CD4-positive, alpha-beta T cell treated with Interleukin-15 for 4 hours (primary cell): ENCODE measurements at places on chromosomes 5 and 9.
A peak's percentile ranks its signal among the peaks of the same experiment; 100 is the strongest.

- peak; percentile 83 for DNase-seq
Observed at GRCh38 chr9:83978992-83979811, 813 bp downstream of the HNRNPK start.

- DNase-seq, result no peak
Observed at GRCh38 chr5:140988100-140988499, 21.8 kb downstream of the PCDHAC2 start.

- no peak for DNase-seq
Observed at GRCh38 chr5:95080030-95080429, 204.9 kb downstream of the MCTP1 start.

GRCh38 chr5:173672891-173673290 lies 56.4 kb upstream of the BOD1 start:
- no peak for DNase-seq

- no peak for DNase-seq
Observed at GRCh38 chr9:69815313-69815712, 5.3 kb upstream of the CFAP95 start.

GRCh38 chr9:79684711-79685575 lies 113.2 kb downstream of the TLE4 start:
- no peak for DNase-seq

GRCh38 chr5:113678924-113679575 lies 165.6 kb downstream of the YTHDC2 start:
- DNase-seq, result peak; percentile 13

DNA sequence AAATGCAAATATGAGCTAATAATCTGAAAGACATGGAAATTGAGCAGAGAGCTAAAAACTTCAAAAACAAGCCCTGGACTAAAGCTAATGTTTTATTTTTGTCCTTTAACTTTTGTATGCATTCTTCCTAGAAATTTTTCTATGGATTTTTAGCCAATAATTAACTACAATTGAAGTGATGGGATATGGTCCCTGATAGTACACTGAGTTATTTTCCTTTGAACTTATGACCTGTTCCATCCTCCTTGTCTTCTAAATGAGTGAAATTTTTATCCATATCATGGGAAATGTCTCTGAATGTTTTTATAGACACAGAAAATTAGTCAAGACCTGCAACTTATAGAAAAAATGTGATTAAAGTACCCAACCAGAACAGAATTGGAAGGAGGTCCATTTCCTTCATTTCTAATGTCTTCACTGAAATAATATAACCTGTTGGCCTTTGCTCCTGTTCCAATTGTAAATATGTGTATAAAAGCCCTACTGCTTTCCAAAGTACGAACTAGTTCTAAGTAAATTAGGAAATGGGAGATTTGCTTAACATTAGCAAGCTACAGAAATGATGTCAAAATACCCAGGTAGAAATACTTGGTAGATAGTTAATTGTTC lies 11.3 kb upstream of the ERAP2 start:
- no peak for DNase-seq

GRCh38 chr5:65151614-65152013 lies 330.1 kb downstream of the ADAMTS6 start:
- no peak for DNase-seq

GRCh38 chr5:159208514-159209437 lies 577 bp downstream of the RNF145 start:
- DNase-seq, result no peak

DNA sequence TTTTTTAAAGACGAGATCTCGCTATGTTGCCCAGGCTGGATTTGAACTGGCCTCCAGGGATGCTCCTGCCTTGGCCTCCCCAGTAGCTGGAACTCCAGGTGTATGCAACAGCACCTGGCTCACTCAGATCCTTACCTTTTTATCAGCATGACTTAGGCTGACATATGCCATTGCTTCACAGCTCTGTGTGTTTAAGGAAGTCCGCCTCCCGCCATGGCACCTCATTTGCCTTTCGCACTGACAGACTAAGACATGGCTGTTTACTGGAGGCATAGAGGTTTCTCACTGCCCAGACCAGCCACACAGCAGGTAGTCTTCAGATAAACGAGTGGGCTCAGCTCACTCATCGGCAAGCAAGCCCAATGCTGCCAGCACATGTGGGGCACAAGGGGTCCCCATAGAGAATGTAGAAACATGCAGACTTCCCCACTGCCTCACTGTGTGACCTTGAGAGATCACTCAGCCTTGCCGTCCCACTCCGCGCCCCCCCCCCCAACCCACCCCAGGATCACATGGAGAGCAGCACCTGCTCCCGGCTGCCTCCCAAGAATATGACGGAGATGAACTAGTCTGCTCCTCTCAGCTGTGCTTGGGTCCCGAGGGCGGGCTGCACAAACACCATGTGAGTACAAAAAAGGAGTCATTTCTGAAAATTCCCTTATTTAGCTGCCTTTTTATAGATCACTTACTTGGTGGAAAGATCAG lies 62.8 kb downstream of the DCP2 start:
- no peak for DNase-seq

- DNase-seq, result no peak
Observed at GRCh38 chr5:147072622-147073021, 162.2 kb upstream of the STK32A start.

GRCh38 chr9:137412431-137412830 lies 10.5 kb downstream of the EXD3 start:
- DNase-seq, result no peak

DNA sequence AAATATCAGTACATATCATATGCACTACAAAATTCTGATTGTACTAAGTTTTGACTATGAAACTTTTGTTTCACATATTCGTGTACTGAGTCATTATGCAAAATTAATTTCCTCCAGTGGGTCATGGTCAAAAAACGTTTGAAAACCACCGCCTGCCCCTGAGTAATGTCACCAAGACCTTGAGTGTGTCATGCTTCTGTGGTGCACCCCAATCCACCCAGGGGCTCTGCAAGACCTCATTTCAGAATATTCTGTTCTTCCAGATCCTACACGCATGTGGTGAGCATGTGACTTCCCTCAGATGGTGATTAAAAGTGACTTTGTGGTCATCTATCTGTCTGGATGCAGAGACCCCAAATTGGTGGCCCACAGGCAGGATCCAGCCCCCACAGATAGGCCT lies 31.0 kb downstream of the ABLIM3 start:
- no peak for DNase-seq

GRCh38 chr5:157671592-157672330 lies 428 bp downstream of the C5orf52 start:
- no peak for DNase-seq

GRCh38 chr5:41256400-41256799 lies 43.1 kb upstream of the C6 start:
- DNase-seq, result no peak

DNA sequence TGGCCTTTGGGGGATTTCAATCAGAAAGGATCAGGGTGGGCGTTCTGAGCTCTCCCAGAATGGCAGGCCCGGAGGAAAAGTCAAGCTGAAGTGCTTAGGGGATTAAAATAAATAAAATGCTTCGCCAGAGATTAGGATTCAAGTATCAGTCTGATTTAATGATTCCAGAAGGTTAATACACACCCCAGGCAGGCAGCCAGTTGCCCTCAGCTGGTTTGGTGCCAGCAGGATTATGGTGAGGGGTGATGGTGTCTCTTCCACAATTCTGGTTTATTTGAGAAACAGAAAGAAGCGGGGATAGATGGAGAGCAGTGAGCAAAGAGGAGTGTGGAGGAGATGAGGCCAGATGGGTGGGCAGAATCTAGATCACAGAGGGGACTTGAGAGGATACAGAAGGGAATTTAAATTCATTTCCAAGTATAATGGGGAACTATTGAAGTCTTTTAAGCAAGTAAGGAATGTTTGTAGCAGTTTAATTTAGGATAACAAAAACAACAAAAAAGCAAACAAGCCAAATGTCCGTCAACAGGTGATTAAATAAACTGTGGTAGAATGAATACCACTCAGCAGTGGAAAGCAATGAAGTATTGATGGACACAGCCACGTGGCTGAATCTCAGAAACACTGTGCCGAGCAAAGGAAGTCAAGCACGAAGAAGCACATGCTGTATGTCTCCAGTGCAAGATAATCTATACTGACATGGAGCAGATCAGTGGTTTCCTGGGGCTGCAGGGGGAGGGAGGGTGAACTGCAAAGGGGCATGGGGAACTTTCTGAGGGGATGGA lies 297.7 kb downstream of the MSX2 start:
- DNase-seq, result no peak

- peak; percentile 26 for DNase-seq
Observed at GRCh38 chr5:6820851-6821479, 107.7 kb downstream of the TENT4A start.

DNA sequence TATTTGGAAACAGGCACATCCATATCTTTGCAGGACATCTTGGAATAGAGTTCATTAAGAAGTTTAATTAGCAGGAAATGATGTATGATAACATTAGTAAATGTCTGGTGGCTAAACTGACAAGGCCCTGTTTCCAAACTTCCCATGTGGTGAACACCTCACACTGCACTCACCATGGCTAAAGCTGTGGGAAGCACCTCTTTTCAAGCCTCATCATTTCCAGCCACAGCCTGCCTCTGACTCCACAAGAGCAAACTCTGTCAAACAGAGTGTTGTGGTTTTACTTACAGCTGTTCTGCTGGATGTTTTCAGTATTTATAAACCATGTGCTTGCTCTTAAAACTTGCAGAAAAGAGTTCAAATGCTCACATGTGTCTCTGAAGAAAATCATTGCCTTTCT lies 14.9 kb upstream of the NDUFB6 start:
- no peak for DNase-seq

GRCh38 chr9:131228988-131229387 lies 47.3 kb downstream of the FAM78A start:
- DNase-seq, result no peak

- no peak for DNase-seq
Observed at GRCh38 chr5:159855476-159856191, 60.6 kb upstream of the ADRA1B start.

GRCh38 chr5:125210242-125210947 lies 464.0 kb upstream of the ZNF608 start:
- no peak for DNase-seq

GRCh38 chr5:13708432-13708831 lies 236.1 kb downstream of the DNAH5 start:
- DNase-seq, result no peak

GRCh38 chr9:5568868-5569267 lies 58.5 kb downstream of the PDCD1LG2 start:
- DNase-seq, result no peak
